Sciatic nerve (tissue), 2 donors: ENCODE measurements at places on chromosomes 12 and 14.

GRCh38 chr12:24081092-24081529, 131.6 kb upstream of the SOX5 start:
- no peak for DNase-seq

DNA sequence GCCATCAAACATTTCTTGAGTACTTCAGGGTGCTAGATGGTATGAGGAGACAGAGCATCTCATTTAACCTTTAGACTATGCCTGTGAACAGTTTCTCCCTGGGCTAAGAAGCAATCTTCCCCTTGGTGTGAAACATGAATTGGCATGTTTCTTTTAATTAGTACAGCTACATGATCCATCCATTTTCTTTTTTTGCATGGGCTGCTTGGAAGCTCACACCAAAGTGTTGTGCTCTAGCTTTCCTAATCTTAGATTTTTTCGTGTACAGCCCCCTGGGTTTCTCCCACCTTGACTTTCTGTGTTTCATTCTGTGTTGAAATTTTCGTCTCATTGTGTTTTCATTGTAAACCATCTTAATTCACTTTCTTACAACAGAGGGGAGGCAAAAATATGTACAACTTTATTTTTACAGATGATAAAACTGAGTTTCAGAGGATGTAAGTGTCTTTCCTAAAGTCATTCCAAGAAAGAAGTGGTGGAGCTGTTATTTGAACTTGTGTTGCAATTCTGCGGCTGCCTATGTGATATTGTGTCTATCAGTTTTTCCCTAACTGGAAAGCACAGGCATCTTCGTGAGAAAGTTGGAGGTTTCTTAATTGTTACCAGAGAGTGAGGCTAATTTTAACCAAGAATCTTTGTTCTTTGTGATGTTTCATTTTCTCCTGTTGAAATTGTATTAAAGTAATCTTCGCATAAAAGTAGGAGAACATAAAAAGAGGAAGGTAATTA, 64.5 kb downstream of the DAAM1 start:
- no peak for DNase-seq

DNA sequence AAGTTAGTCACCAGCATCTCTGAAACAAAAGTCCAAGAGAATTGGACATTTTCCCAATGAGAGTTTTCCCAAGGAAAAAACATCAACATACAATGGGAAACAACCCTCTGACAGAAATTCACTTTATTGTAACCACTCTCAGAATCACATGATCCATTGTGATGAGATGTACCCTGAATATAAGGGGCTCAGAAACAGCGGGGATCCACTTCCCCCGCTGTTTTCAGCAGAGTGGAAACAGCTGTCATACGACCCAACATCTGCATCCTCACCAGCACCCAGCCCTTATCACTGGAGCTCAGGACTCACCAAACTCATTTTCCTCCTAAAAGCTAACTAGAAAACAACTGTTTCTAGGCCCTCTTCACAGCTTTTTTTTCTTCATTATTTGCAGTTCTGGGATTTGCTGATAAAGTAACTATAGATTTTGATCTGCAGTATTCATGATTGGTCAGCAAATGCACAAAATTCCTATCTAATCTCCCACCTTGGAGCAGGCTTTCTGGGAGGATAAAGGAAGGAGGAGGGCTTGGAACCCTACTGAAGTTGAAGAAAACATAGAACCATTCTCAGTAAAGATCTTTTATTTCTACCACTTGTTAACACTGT, 31.3 kb downstream of the CORO1C start:
- no peak for DNase-seq

GRCh38 chr14:20176330-20176729, 14.4 kb upstream of the OR11G2 start:
- no peak for DNase-seq

DNA sequence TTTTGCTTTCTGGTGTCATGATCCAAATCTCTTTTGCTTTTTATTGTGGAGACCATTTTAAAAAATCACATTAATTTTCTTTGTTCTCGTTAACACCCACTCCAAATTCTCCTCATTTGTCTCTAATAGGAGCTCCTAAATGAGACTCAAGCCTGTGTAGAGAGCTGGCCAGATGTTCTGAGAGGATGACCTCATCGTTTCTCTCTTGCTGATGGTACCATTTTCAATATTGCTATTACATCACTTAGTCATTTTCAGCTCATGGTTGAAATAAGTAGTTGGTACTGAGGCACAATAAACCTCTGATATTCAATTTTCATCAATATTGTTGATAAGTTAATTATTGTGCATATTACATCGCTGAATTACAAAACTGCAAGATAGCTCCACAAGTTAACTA, 31.5 kb downstream of the SPTB start:
- DNase-seq = no peak

- no peak for DNase-seq
These were observed 61.3 kb downstream of the CRADD start for GRCh38 chr12:93738199-93739058.

GRCh38 chr12:96534339-96534738, 45.0 kb downstream of the CFAP54 start:
- no peak for DNase-seq

GRCh38 chr12:118330421-118331018, 42.2 kb downstream of the TAOK3 start:
- DNase-seq = no peak

DNA sequence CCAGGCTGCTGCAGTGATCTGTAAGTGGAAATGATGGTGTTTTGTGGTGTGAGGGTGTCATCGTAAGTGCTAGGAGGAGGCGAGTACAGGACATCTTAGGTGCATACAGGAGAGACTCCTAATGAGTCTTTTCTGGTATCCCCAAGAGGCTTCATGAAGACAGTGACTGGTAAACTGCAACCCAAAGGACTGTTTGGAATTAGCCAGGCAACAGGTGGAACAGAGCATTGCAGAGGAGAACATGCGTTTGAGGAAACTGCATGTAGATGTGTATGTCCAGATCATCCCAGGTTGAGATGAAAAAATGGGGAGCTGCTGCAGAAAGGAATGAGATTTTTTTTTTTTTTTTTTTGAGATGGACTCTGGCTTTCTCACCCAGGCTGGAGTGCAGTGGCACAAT, 5.4 kb downstream of the ACAD10 start:
- DNase-seq = no peak

GRCh38 chr12:100967189-100967588, 172.6 kb downstream of the ANO4 start:
- DNase-seq = no peak

DNA sequence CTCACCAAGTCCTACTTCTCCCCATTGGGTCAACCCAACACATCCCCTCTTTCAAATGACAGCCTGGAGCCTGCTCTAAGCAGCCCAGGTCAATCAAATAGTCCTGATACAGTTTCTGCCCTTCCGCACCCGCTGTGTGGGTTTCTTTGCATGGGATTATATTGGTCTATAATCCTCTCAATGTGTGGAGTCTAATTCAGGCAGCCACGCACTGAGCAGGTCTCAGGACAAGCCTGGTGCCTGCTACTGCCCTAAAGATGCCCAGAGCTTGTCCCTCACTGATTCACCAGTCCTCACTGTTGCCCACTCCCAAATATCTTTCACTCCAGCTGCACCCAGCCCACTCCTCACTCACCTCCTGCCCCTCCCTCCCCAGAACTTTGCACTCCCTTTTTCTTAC, 16.4 kb downstream of the ACTN1 start:
- DNase-seq = no peak

GRCh38 chr12:94457311-94457710, 2.4 kb downstream of the CEP83 start:
- DNase-seq = no peak

DNA sequence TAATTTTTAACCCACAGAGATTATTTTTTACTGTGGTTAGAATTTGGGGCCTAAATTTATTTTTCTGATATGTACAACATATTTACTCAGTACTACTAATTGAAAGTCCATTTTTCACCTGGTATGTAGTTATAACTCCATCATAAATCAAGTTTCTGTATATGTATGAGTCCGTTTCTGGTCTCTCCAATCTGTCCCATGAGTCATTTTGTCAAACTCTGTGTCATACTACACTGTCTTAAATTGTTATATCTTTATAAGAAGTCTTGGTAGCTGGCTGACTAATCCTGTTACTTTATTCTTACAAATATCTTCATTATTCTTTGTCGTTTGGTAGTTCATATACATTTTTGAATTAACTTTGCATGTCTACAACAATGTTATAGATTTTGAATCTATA, 344.0 kb downstream of the PDZRN4 start:
- DNase-seq = no peak

DNA sequence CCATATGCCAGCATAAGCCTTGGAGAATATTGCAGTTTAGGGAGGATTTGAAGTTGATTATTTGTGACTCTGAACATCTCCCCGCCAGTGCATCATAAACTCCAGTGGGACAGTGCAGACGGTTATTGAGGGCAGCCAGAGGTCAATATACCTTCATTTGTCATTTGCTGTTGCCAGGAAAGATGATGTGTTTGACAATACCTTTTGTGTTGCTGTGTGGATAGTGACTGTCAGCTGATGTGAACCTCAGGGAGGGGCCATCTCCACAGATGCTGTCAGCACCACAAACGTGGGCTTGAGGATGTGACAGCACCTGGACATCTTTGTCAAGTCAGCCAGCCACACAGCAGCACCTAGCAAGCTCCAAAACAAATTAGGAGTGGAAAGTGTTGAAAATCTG, 11.5 kb downstream of the CCDC198 start:
- DNase-seq = no peak

- no peak for DNase-seq
These were observed 89.3 kb upstream of the TTC7B start for GRCh38 chr14:90905531-90905930.

GRCh38 chr12:47079468-47079980, at the start of the genes AMIGO2 and PCED1B:
Gene AMIGO2, minus strand, starts transcription at chr12:47079959. Its CDS starts 957 bp downstream, at chr12:47079002.
Gene PCED1B, plus strand, starts transcription at chr12:47079621. Its CDS starts 155,443 bp downstream, at chr12:47235064.
- peak; percentile 86 for DNase-seq

DNA sequence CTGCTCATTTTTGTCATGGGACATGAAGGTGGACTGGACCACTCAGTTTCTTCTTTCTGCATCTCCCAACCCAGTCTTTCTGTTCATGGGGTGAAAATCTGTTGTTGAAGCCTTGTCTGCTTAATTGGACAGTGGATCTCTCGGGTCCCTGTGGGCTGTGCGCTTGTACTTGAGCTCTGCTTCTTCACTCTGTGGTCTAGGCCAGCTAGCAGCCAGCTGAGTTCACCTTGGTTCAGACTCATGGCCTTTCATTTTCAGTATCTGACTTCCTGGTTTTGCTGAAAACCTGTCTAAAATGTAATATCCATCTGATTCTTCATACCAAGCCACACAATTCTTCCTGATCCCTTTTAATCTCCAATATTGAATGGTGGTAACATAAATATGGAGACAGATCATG, 117.2 kb downstream of the LRRK2 start:
- no peak for DNase-seq

DNA sequence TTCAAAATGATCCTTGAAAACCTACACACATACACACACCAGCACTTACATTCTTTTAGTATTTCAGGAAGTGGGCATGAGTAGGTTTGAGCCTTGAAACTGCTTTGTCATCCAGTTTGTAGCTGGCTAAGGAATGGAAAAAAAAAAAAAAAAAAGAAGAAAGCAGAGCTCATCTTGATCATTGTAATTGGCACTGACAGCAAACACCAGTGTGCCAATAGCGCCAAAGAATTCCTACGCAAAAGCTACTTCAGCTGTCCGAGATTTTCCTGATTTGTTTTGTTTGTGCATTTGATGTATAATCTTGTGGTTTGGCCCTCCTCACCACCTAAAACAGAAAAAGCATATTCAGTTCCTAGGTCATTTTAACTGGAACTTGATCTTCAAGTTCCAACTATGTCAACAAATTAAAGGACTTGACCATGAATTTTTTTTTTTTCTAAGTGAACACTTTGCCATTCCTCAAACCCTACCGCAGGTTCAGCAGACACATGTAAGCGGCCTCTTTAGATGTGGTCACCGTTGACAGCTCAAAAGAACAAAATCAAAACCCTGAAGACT, 57.3 kb downstream of the FLRT2 start:
- DNase-seq = no peak

GRCh38 chr14:32594766-32595165, 265.7 kb downstream of the AKAP6 start:
- DNase-seq = no peak

DNA sequence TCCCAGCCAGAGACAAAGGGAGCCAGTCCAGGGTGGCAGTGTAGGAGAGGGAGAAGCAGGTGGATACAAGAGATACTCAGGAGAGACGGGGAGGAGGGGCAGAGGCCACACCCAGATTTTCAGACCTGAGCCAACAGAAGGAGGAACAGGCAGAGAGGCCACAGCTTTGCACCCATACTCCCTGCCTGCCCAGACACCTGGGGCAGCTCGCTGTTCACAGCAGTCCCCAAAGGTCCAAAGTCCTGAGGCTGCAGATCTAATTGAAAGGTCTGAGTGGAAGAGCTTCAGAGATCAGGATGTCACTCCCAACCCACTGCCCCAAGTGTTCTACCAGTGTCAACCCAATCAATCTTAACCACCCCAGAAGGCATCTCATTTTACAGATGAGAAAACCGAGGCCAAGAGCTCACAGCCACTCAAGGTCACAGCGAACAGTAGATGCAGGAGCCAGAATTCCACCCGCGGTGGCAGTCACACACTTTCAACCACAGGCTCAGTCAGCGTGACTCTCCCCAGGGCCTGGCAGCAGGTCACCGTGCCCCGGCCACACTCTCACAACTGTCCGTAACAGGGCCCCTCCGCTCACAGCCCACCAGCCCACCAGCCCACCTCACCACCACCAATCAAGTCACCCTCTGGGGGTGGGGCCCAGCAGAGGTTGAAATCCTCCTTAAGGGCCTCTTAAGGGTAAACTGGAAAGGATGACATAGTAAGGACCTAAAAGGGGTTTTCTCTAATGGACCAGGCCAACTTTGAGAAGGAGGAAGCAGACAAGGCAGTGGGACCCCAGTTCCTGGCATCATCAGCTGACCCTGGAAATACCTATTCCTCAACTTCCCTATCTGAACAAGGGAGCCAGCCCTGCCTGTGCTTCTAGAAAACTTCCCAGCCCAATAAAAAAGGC, 33.3 kb downstream of the ACTN1 start:
- no peak for DNase-seq

DNA sequence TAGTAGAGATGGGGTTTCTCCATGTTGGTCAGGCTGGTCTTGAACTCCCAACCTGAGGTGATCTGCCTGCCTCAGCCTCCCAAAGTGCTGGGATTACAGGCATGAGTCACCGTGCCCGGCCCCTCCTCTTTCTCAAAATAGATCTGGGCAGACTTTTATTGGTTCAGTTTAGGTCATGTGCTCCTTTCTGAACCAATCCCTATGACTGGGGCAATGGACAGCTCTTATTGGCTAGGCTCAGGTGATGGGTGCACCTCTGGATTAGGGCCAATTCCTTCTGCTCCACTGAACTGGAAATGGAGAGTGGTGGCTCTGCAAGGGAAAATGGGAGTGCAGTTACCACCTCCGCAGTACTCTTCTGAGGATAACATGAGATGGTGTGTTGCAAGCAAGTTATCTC, 6.2 kb upstream of the ATP6V0A2 start:
- no peak for DNase-seq

GRCh38 chr12:53743266-53744129, 8.3 kb downstream of the CISTR start:
- DNase-seq = peak; percentile 66

GRCh38 chr14:53979113-53979681, 22.6 kb upstream of the BMP4 start:
- no peak for DNase-seq

DNA sequence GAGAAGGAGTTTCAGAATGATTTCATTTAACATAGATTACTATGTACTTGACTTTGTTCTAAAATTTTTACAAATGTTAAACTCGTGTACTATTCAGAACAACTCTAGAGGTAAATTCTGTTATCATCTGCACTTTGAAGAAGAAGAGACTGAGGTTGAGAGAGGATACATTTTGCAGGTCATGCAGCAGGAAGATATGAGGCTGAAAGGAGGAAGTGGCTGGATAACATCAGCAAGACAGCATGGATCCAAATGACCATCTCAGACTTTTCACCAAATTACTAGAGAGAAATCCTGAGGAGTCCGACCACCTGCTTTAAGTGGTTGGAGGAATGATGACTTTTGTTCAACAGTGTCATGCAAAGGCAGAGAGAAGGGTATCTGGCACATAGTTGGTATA, 84.9 kb downstream of the ASCL4 start:
- no peak for DNase-seq
